ENCODE measurements at places on chromosomes 7 and 10.
A peak's percentile ranks its signal among the peaks of the same experiment; 100 is the strongest.

- DNase-seq = no peak
These were observed 361.1 kb upstream of the SHH start for GRCh38 chr7:156173346-156173745.

DNA sequence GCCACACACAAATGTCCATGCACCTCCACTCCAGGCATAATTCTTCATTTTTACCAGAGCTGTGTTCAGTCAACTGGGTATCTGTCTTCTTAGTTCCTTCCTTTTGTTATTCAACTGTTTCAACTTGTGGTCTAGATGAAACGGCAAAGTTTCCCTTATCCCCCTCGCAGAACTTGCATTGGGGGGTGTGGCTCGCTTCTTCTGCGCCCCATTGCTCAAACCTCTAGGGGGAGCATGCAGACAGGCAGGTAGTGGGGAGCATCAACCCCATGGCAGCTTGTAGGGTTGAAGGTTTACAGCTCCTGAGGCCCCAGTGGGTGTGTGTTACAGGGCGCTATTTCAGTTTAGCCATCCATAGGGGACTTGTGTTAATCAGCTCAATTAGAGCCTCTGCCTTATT, 38.3 kb upstream of the COBL start:
- no peak for DNase-seq

DNA sequence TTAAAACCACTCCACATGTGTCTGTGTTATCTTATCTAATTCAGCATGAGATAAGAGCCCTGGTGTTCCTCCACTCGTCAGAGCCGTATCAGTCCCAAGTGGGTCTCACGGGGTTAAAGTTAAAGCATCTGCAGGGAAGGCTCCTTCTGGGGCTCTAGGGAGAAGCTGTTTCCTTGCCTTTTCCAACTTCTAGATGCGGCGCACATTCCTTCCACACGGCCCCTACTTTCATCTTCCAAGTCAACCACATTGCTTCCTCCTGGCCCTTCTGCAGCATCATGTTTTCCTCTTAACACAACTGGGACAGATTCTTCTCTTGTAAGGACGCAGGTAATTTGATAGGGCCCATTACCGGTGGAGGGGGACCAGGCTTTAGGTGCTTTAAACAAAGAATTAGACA, 620.1 kb upstream of the DPP6 start:
- no peak for DNase-seq

GRCh38 chr7:28782362-28782761, 175.8 kb downstream of the TRIL start:
- no peak for DNase-seq

DNA sequence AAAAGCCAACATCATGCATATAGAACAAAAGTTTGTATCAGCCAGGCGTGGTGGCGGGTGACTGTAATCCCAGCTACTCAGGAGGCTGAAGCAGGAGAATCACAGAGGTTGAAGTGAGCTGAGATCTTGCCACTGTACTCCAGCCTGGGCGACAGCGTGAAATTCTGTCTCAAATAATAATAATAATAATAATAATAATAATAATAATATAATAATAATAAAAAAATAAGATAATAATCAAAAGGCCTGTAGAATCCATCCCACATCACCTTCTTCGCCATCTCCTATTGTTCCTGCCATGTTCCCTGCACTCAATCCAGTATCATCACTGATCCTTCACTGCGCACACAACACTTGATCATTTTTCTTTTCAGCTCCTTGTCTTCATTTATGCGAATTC, 619.3 kb upstream of the ADARB2 start:
- DNase-seq = no peak

DNA sequence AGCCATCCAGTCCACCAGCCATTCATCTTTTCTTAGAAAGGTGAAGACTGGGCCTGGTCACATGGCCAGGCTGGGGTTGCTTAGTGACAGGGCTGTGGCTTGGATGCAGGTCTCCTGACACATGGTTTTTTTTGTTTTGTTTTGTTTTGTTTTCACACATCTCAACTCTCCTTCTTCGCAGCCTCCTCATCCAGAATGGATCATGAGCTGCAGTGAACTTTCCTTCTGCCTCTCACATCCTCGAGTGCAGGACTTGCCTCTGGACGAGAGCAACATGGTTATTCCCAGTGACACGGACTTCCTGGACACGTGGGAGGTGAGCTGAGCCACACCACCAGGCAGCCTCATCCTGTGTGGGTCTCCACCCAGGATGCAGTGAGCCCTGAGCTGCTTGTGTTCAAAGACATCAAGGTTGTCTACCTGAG, 9.5 kb downstream of the AKR1E2 start:
- no peak for DNase-seq

- no peak for DNase-seq
These were observed 20.2 kb downstream of the DNTT start for GRCh38 chr10:96324447-96324846.

- no peak for DNase-seq
These were observed 13.1 kb downstream of the PLCE1 start for GRCh38 chr10:94006591-94007550.

- DNase-seq = no peak
These were observed 382.5 kb upstream of the SORCS1 start for GRCh38 chr10:107546986-107547385.

GRCh38 chr7:14226126-14226525, 236.7 kb upstream of the ETV1 start:
- no peak for DNase-seq

DNA sequence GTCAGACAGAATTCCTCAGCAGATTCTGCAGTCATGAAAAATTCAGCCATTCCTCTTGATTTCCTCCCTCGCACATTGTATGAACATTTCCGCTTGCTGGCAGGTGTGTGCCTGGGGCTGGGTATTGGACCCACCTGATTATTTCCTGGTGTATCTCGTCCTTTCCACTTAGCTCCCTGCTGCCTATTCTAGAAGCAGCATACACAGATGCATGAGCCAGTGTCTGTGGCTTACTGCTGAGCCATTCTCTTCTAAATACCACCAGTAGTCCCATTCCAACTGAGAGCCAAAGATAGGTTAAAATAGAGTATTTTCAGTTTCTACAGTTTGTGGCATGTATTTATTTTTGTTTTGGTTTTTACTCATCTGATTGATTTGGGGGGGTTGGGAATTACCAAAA, 270.1 kb upstream of the AKR1E2 start:
- DNase-seq = no peak

DNA sequence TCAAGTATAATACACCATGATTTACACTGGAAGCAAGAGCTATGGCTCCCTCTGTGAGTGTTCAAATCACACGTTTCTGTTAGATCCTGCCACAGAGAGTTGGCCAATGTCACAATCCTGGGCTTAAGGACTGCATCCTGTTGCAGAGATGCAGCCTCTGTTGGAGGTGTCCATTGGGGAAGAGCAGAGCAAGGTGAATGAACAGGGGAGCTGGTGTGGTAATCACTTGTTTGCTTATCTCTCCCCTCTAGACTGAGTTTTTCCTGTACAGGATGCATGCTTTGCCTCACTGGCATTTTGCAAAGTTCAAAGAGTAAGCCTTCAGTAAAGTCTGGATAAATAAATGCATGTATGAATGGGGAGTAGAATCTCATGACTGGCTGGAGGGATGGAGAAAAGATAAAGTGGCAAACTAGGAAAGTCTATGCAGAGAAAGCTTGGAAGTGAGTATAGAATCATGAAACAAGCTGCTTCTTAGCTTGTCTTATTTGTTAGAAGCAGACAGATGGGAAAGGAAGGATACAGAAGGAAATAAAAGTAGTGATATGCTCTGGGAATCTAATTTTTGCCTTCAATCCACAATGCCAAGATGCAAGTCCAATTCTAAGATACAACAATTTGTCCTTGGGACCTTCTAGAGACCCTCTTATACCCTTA, 605.9 kb downstream of the KCNMA1 start:
- DNase-seq = no peak

DNA sequence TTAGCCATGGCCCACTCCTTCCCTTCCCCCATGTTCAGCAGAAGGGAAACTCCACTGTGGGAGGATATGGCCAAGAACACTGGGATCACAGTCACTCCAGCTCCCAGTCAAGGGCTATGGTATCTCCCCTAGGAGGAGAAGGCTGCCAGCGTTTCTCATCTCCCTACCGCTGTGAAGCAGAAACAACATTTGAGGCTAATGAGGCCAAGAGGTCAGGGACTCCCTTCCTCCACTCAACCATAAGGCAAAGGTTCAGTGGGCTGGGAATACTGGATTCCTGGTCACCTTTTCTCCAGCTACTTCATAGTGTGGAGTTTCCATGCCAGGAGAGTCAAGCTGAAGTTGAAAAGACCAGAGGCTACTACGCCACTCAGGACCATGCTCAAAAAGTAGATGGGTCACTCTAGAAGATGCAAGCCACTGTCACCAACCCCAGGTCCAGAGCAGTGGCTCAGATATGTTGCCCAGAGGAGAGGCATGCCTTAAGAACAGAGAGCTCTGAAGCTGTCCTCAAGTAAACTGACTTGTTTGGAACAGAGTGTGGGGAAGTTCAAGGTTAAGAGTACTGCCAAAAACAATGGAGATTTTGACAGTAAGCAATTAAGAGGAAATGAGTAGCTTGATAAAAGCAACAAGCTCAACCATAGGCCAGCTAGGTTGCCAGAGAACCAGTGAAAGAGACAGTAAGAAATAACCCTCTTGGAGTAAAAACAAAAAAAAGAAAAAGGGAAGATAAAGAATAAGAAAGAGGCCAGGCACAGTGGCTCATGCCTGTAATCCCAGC, 3.8 kb upstream of the TMEM140 start:
- DNase-seq = no peak

DNA sequence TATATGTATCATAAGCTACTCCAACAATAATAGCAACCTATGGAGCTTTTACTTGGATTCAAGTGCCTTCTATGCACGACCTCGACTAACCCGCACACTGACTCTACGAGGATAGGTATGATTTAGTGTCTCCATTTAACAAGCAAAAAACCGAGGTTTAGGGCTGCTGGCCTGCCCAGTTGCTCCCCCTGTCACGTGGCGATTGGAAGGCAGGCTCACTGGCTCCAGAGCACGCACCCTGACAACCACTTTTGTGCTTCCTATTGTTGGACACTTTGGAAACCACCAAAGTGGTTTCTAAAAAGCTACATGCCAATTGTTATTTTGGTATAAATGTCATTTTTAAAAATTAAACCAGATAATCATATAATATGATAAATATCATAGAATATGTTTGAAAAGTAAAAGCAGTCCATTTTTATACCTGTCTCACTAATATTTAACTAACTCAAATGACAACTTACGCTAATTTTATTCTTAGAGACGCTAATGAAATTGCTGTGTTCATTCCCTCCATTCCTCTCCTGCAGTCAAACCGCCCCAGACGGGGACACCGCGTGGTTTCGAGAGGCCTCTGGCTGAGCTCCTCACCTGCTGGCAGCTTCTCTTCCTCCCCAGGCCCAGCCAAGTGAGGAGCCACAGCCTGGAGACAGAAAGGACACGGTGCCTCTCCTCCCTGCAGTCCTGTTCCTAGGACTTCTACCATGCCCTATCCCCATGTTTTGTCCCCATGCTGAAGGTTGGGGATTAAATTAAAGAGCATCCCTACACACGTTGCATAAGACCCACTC, 22.2 kb upstream of the RHEB start:
- no peak for DNase-seq

- no peak for DNase-seq
These were observed 762.9 kb downstream of the GRM8 start for GRCh38 chr7:126489874-126490273.

- no peak for DNase-seq
These were observed 83.9 kb upstream of the UNC5B start for GRCh38 chr10:71128311-71128980.

GRCh38 chr10:70135046-70135445, 2.4 kb upstream of the AIFM2 start:
- DNase-seq = no peak

DNA sequence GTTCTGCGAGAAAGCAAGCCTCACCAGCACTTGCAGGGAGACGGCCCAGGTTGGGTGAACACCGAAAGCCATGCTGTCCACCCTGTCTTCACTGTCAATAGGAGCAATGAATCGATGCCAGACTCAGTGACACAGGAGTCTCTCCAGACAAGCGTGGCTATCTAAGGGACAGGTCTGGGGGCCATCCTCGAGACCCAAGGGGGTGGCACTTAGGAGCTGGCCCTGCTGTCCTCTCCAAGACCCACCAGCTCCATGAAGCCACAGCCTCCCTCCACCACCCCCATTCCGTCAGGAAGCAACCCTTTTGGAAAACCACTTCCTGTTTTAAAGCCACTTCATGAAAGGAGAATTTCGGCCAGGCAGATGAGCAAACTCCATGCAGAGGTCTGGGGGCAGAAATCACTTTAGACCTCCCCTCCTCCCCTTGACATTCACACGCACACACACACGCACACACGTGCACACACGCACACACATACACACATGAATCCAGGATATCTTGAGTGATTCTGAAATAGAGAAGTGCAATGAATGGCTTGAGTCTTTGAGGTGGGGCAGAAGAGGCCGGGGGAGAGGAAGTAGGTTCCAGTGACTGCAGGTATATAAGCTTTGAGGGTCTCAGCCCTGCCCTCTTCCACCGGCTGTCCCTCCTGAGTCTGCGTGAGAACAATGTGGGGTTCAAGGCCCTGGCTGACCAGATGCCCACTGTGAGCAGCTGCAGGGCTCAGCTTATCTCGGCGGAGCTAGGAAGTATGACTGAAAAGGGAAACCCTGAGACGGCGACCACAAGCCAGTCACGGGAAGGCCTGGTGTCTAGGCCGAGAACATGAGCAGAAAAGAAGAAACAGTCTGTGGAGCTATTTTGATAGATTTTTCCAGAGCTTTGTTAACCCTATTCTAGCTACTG, 25.0 kb downstream of the RGS10 start:
- no peak for DNase-seq

GRCh38 chr7:95511716-95512260, 26.0 kb downstream of the ASB4 start:
- DNase-seq = peak; percentile 13

DNA sequence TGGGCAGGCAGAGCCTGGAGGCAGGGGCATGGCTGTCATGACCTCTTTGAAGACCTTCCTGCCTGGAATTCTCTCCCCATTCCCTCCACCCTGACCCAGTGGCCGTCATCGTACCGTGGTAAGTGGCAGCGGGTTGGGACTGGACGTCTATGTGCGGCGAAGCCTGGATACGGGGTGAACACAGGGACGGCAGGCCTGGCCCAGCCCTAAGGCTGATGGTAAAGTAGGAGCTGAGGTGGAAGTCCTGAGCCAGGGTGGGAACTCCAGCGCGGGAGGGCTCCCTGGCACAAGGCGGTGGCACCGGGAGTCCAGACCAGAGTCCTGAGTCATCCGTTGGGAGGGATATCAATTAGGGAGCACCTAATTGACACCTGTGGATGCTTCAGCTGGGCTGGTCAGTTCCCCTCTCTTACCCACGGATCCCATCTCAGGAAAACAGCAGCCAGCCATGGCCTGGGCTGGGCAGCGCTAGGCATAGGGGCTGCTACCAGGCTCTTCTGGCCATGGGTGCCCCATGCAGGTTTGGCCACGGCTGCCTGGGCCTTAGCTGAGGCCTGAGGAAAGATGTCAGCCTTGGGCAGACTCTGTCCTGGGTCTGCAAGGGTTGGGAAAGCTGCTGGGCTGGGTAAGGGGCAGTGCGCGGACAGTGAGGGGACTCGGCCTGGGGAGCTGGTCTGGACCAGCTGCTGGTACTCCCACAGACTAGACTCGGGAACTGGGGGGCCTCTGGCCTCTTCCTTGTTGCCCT, 3.3 kb downstream of the PPIF start:
- no peak for DNase-seq

GRCh38 chr10:18343573-18343972, 203.3 kb downstream of the CACNB2 start:
- no peak for DNase-seq

GRCh38 chr10:100654782-100655325, 90.5 kb upstream of the PAX2 start:
- no peak for DNase-seq

Data from NCI-H2081 treated with DMSO at 0.1 percent for 48 hours (cell line).